Right ventricle myocardium superior (tissue), 1 donor: ENCODE measurements at places on chromosomes 1 and 21. TPM values are rescaled to one million over a fixed set of nuclear protein-coding genes. Genes with fewer than 3 reads are reported as not detected.

Gene ETV3
- total RNA-seq, result 16.4 TPM

Gene OLFML2B
- total RNA-seq, result 2.2 TPM

Gene ENAH
- 70.4 TPM for total RNA-seq

Gene ANKRD34A
- 0.59 TPM for total RNA-seq

Gene CR1
- 2.4 TPM for total RNA-seq

Gene ANGPTL1
- total RNA-seq, result 7.5 TPM

Gene PFKFB2
- 77.9 TPM for total RNA-seq

Gene SLC6A9
- total RNA-seq, result 0.78 TPM

Gene OR2T11
- not detected for total RNA-seq

Gene VHLL
- total RNA-seq, result not detected

Gene RIMS3
- 0.81 TPM for total RNA-seq

Gene SPATA46
- not detected for total RNA-seq

Gene POU3F1
- total RNA-seq, result 0.16 TPM

Gene ERICH3
- total RNA-seq, result not detected

Gene GSTM5
- total RNA-seq, result 2.6 TPM

Gene ADAM30
- total RNA-seq, result not detected

Gene GJA9
- not detected for total RNA-seq

Gene LY9
- not detected for total RNA-seq

Gene IKBKE
- total RNA-seq, result 0.46 TPM

Gene NSUN4
- 15.5 TPM for total RNA-seq

Gene FOXJ3
- 33.1 TPM for total RNA-seq

Gene ADAMTS5
- 4.0 TPM for total RNA-seq

Gene SLC9A1
- total RNA-seq, result 17.6 TPM
